Natural killer cell treated with Interleukin-12 subunit alpha and Interleukin-12 subunit beta and Interleukin-15 and Interleukin-18, amount 100 ng/mL, for 72 hours (primary cell): ENCODE measurements at places on chromosomes 7 and 10.

DNA sequence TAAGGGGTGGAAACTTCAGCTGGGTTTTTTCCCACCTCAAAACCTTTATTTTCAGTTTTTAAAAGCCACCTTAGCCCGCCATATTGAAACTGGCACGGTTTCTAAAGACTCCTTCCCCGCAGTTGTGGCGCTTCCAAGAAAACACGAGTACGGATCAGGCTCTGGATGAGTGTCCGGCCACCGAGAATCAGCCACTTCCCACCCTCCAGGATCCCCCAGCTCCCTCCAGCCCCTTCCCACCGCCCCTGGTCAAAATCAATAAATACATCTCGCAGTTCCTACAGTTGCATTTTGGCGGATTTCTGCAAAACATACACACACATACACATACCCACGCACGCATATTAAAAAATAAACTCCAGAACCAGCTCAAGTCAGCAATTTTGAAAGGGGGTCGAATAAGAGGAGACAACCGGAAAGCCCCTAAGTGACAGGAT lies 1.1 kb downstream of the SFMBT2 start:
- DNase-seq = no peak

GRCh38 chr10:103703941-103704919 lies 151.1 kb downstream of the SH3PXD2A start:
- no peak for DNase-seq

DNA sequence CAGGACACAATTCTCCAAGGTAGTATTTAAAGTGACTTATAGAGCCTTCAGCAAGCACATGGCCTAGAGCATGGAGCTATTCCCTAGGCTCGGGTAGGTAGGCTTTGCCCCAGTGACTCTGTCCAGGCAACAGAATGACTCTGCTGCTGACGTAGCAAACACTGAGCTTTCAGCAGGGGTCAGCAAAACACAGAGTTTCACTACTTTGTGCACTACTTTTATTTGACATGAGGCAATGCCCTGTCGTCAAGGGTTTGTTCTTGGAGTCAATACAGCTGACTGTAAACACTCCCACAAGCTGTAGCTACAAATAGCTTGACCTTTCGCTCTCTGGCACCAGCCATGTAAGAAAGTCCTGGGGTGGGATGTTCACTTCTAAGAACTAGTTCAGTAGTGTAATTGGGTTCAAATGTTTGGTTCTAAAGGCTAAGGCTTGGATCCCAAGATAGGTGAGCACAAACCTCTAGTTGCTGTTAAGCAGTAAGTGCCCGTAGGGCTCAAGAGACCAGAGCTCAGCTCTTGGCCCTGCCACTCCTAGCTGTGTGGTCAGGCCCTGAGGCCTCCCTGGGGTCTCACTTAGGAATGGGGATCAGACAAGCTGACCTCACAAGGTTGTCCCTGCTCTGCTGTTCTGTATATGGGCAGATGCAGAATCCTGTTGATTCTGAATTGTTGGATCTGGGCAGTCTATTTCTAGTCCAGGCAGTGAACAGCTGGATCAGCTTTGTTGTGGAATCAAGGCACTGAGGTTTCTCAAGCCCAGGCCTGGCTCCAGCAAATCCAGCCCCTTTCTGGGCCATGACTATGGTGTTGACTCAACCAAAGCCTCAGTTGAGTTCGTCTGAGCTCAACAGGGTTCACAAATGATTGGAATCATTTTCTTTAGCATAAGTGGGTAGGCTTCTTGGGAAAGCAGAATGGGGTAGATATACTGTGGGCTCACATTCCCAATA lies 10.7 kb downstream of the NODAL start:
- no peak for DNase-seq

GRCh38 chr10:4719036-4719435 lies 107.0 kb upstream of the AKR1E2 start:
- no peak for DNase-seq

GRCh38 chr7:45888993-45889366 lies 692 bp downstream of the IGFBP1 start:
- DNase-seq = no peak

GRCh38 chr10:78974617-78975317 lies 94.0 kb upstream of the ZMIZ1 start:
- peak; percentile 89 for DNase-seq

DNA sequence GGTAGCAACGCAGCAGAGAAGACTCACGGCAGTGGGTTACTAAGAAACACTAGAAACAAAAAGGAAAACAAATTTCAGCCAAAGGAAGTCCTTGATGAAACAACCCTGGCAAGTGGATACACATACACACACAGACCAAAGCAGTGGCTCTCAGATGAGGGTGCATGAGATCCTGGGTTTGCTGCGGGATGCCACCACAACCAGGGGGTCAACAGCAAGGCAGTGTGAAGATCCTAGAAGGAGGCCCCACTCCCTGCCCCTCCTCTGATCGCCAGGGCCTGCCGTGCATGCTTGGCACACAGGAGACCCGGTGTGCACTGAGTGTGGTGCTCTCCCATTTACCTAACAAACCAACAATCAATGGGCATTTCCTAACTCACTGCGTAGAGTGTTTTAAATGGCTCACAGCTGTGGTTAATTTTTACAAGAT lies 252.3 kb upstream of the KLF14 start:
- DNase-seq = no peak

DNA sequence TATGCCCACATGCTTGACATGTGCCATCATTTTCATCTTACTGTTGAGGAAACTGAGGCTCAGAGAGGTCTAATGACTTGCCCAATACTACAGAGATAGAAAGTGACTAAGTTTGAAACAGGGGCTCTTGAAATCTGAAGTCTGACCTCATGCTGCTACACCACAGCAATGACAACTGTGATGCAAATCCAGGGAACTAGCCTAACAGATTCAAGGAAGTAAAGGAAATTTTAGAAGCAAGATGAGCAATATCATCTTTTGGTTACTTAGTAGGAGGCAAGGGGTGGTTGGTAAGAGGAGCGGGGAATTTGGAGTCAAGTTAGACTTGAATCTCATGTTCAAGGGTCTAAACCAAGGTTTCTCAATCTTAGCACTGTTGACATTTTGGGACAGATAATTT lies 26.3 kb upstream of the OSBPL3 start:
- DNase-seq = no peak

DNA sequence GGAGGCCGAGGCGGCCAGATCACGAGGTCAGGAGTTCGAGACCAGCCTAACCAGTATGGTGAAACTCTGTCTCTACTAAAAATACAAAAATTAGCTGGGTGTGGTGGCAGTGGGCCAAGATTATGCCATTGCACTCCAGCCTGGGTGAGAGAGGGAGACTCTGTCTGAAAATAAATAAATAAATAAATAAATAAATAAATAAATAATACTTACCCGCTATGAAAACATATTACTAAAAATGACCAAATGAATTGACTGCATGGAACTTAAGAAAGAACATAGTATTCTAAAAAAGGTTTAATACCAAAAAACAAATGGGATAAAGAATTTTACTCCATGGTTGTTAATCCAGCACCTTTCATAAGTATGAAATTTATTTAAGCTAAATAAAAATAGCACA lies 305.0 kb downstream of the GATA3 start:
- no peak for DNase-seq

- no peak for DNase-seq
Observed at GRCh38 chr10:35372329-35372728, 36.0 kb downstream of the CCNY start.

DNA sequence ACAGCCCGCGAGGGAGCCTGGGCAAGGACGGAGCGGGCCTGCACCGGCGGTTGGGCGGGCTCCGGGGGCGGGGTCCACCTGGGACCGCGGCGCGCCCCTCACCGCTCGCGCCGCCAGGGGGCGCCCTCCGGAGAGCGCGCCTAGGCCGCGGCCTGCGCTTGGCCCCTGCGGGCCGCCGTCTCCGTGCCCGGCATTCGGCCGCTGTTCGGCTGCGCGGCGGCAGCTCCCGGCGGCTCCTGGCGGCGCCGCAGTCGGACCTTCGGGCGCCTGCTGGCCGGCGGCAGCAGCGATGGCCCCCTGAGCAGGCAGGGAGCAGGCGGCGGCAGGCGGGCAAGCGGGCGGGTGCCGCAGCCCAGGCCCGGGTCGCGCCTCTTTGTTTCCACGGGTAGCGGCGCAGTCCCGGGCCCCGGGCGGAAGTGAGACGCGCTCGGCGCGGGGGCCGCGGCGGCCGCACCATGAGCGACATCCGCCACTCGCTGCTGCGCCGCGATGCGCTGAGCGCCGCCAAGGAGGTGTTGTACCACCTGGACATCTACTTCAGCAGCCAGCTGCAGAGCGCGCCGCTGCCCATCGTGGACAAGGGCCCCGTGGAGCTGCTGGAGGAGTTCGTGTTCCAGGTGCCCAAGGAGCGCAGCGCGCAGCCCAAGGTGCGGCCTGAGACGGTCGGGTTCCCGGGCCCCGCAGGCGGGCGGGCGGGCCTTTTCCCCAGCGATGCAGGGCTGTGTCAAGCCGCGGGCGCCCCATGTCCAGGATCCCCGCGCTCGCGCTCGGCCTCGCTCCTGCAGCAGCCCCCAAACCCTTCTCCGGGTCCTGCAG lies at the start of gene INTS15:
TSS of gene INTS15 (plus strand) at position 193 of the 816 bp plus-strand sequence. CDS start at position 456, 263 bp downstream.
- peak; percentile 87 for DNase-seq

GRCh38 chr10:77609781-77610272 lies 27.8 kb downstream of the KCNMA1 start:
- peak; percentile 53 for DNase-seq

- no peak for DNase-seq
Observed at GRCh38 chr10:37765216-37765615, 92.2 kb downstream of the ZNF248 start.

- DNase-seq = no peak
Observed at GRCh38 chr7:132464740-132465139, 111.5 kb downstream of the PLXNA4 start.

- DNase-seq = no peak
Observed at GRCh38 chr7:137798073-137798763, 48.6 kb downstream of the DGKI start.

GRCh38 chr10:93208717-93209464 lies 135.2 kb downstream of the CYP26A1 start:
- DNase-seq = no peak

DNA sequence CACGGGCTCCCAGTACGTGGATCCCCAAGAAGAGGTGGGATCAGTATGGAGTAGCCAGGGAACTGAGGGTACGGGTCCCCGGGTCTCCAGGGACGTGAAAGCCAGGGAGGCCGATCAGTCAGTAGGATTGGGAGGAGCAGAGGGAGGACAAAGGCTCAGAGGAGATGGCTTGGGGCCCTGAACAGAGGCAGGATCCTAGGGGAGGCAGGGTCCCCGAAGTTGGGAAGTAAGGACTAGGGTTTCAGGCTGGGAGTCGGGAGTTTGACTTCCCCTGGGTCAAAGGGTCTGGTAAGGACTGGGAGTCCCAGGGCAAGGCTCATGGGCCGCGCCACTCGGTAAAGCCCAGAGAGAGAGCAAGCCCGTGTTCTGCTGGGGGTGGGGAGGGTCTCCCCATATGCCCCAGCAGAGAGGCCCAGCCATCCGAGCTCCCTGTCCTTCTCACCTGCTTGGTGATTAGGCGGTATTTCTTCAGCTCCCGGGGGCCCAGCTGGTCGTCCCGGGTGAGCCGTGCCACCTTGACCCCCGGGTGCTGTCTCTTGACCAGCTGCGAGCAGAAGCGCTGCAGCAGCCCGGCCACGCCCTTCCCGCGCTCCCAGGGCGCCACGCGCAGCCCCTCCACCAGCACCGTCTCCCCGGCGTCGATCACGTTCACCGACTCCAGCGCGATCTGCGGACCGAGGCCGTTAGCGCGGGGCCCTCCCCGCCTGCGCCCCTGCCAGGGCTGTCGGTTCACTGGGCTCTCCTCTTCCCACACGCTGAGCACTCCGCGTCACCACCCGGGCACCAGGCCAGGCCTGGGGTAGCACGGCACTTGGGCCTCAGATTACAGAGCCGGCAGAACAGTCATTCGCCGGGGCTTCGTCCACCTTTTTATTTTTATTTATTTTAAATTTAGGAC lies 7.0 kb downstream of the NAT16 start:
- DNase-seq = no peak

DNA sequence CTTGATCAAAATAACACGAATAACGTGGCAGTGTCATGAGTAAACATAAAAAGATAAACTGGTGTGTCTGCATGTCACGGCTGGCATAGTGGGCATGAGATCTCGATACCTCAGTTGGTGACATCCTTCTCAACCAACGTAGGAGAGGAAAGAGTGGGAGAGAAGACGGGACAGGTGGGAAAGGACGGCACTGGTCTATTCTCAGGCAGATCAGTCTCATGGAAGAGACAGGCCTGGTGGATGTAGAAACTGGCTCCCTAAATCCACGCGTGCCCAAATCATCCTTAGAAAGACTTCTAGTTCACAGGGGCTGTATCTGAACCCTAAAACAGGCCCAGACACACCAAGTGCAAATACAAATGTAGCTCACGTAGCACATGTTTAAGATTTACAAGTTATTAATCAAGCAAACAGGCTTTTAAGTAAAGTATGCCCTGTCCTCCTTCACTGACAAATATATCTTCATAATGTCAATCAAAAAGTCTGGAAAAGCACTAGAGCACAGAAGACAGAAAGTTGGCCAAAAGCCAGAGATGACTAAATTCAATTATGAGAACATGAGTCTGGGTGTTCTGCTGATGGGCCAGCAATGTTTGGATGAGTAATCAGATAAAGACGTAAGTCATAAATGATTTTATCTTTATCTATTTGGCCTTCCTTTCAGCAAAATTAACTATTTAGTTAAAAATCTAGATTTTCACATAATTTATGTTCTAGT lies 56.3 kb downstream of the SFMBT2 start:
- no peak for DNase-seq

GRCh38 chr7:78015574-78016260 lies 217.1 kb downstream of the PHTF2 start:
- DNase-seq = no peak

DNA sequence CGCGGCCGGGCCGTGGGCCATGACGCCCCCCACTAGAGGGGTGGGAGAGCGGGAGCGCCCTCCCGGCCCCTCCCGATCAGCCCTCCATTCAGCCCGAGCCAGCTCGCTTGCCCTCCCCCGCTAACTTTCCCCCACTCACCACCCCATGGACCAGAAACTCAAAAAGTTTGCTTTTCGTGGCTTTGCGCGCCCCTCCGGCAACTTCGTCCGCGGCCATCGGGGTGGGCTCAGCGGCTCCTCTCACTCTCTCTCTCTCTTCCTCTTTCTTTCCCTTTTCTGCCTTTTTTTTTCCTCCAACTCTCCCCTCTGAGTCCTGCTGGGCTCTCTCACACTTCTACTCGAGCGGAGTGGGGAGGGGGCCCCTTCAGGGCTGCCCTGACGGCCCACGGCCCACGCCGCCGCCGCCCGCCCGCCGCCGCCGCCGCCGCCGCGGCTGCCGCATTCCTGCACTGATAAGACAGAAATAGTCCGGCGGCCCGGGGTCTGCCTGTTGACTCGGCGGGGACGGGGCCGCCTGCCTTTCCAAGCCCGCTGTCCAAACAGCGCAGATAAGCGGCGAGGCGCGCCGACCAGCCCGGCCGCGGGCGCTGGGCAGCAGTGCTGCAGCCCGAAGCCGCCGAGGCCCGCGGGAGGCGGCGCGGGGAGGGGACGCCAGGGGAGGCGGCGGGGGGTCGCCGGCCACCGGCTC lies at the start of gene SMARCD3:
TSS of gene SMARCD3 (minus strand) at position 349 of the 688 bp plus-strand sequence. CDS start at position 217, 132 bp downstream.
- no peak for DNase-seq

DNA sequence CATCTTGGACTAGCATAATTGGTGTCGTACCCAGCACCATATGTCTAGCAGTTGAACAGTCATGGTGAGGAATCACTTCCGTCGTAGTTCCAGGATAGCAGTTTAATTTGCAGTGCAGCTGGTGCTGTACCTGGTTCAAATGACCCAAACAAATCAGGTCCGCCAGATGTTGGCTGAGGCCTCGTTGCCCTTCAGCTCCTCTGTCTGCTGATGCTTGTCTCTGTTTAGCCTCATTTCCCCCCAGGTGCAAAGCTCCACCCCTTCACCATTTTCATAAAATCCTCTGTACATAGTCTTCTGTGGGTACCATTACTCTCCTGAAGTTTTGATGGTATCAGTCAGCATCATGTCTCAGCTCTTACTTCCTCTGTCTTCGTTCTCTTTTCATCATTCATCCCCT lies 35.1 kb downstream of the UMAD1 start:
- no peak for DNase-seq

GRCh38 chr10:86194684-86195083 lies 171.9 kb downstream of the GRID1 start:
- DNase-seq = no peak
